ENCODE measurements at places on chromosomes 1 and 21. TPM values are rescaled to one million over a fixed set of nuclear protein-coding genes. Genes with fewer than 3 reads are reported as not detected.

Gene CEP350
- 41.6 TPM for total RNA-seq

Gene NBPF6
- total RNA-seq, result not detected

Gene HENMT1
- total RNA-seq, result 2.6 TPM

Gene SEMA4A
- 1.8 TPM for total RNA-seq

Gene AADACL3
- total RNA-seq, result not detected

Gene RNU1-4
- total RNA-seq, result 5,836 TPM

Gene AMY2A
- total RNA-seq, result not detected

Gene OSCP1
- 5.5 TPM for total RNA-seq

Gene CLDN17
- total RNA-seq, result not detected

Gene INKA2
- total RNA-seq, result 2.4 TPM

Gene FAM72D
- total RNA-seq, result 0.97 TPM

Gene NEGR1
- 3.8 TPM for total RNA-seq

Gene PTPN7
- total RNA-seq, result 3.2 TPM

Gene GJB3
- total RNA-seq, result not detected

Gene RGS4
- 235 TPM for total RNA-seq

Gene PGBD5
- under 0.01 TPM for total RNA-seq

Gene OR14K1
- not detected for total RNA-seq

Gene OR2G6
- total RNA-seq, result not detected

Gene BEND5
- not detected for total RNA-seq

Gene TACSTD2
- total RNA-seq, result 0.65 TPM

Gene SLC35D1
- total RNA-seq, result 9.3 TPM

Gene KDF1
- total RNA-seq, result not detected

Gene PTGER3
- 0.32 TPM for total RNA-seq

Gene CHRM3
- not detected for total RNA-seq

Gene C1QA
- total RNA-seq, result not detected

Gene CLCA1
- total RNA-seq, result not detected

Gene AADACL4
- not detected for total RNA-seq

Gene SPATA46
- total RNA-seq, result not detected

Gene TAS1R1
- total RNA-seq, result not detected

Gene C4BPB
- total RNA-seq, result not detected

Gene DNAH14
- total RNA-seq, result 14.0 TPM

Gene FAM177B
- not detected for total RNA-seq

Gene CYP4A11
- not detected for total RNA-seq

Gene FABP3
- total RNA-seq, result 9.0 TPM

Gene RASSF5
- 1.1 TPM for total RNA-seq

Gene DSTYK
- 16.1 TPM for total RNA-seq

Gene NVL
- 45.9 TPM for total RNA-seq

Gene SDC3
- 4.5 TPM for total RNA-seq

Gene TTLL7
- total RNA-seq, result 2.7 TPM

Gene GPR52
- 0.61 TPM for total RNA-seq

Gene FNDC10
- total RNA-seq, result 0.15 TPM

Gene KRTAP21-1
- not detected for total RNA-seq

Gene TAS1R3
- total RNA-seq, result under 0.01 TPM

Gene ZZZ3
- 65.0 TPM for total RNA-seq

Gene LIPI
- total RNA-seq, result not detected

Gene CYP2J2
- total RNA-seq, result 0.91 TPM

Gene PIGR
- total RNA-seq, result not detected

Gene DCAF8
- total RNA-seq, result 82.1 TPM
